ENCODE measurements at places on chromosomes 13 and 19. TPM values are rescaled to one million over a fixed set of nuclear protein-coding genes. Genes with fewer than 3 reads are reported as not detected.

GRCh38 chr19:57903618-57904184, 12.7 kb downstream of the ZNF417 start:
- no peak for DNase-seq

GRCh38 chr19:10285393-10285792, 1.4 kb upstream of the ICAM4 start:
- DNase-seq, result no peak

- DNase-seq, result no peak
Observed at GRCh38 chr19:15813916-15814315, 1.5 kb downstream of the OR10H1 start.

GRCh38 chr19:39324242-39324842, 3.7 kb upstream of the LRFN1 start:
- DNase-seq, result no peak

LYPD5 gene
- total RNA-seq, result 2.9 TPM

All from Daoy (cell line).